ENCODE measurements at places on chromosomes 2 and 18. TPM values are rescaled to one million over a fixed set of nuclear protein-coding genes. Genes with fewer than 3 reads are reported as not detected.

The SH2D6 gene
- not detected for total RNA-seq

The STARD6 gene
- total RNA-seq: not detected

The POTEJ gene
- total RNA-seq: not detected

DNA sequence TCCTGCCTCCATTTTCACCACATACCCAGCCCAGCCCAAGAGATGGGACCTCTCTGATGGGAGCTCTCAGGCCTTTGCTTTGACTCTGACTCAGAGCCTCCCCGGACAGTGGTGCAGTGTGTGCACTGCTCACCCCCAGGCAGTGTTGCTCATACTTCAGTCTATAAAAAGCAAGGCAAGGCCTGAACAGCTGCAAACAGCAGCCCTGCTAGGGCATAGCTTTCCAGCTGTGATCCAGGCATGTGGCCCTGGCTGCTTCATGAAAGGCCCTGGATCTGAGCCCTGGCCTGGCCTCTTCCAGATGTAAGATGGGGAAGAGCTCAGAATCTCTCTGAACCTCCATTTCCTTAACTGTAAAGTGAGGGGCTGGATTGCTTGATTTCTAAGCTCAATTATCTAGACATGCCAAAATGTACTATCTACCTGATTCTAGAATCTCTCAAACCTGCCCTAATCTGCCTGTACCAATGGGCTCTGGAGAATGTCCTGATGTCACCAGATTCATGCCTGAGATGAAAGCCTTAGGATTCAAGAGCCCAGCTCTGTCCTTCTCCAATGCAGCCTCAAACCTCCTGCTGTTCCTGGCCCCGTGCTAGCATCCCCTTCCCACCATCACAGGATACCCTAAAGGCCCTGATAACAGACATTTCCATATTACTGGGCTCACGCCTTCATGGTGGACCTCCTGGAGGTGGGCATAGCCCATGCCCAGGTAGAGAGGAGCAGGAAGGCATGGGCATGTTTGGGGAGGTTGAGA is 206.9 kb downstream of the ARL4C start:
- no peak for DNase-seq

DNA sequence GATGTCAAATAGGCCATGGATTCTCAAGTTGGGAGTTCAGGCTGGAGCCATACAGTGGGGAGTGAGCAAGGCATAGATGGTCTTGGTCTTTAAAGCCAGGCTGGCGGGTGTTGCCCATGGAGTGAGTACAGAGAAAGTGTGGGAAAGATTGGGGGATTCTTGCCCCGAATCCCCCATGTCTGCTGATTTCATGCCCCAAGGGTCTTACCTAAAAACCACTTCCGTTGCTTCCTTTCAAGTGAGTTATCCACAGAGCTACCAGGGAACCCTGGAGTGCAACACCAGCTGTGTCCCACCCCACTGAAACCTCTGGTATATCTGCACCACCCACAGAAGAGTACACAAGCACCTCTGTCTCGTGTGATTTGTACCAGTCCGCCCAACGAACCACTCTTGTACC is 31.4 kb downstream of the FHOD3 start:
- no peak for DNase-seq

GRCh38 chr18:45755934-45756333 is 32.0 kb downstream of the SLC14A1 start:
- peak; percentile 12 for DNase-seq

DNA sequence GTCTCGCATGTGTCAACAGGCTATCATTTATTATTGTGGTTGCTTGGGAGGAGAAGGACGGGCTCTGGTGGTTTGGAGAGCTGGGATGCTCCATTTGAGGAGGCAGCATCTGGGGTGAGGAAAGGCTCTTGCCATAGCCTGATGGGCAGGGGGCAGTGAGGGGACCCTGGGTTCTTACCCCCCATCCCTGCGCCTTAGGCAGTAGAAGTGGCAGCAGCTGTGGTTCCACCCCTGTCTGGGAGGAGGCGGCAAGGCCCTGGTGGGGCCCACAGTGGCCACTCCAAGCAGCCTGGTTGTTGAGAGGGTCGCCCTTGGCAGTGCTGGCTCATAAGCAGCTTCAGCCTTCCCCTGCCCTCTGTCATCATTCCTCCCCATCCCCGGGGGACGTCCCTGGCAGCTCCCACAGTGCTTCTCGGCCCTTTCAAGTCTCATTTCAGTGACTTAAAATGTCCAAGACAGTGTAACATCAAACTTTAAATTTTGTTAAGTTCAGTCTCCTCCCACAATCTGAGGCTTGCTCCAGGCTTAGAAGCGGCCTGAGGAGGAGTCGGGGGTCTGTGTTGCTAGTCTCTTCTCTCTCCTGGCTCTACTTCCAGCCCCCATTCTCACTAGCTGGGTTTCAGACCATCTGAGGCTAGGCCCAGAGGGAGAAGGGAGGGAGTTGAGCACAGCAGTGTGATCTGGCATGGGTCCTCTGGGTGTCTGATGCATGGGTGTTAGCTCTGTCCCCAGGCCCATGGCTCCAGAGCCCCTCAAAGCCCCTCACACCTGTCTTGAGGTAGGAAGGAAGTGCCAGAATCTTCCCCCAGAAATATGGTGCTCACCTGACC is 34.9 kb upstream of the PTPN4 start:
- no peak for DNase-seq

DNA sequence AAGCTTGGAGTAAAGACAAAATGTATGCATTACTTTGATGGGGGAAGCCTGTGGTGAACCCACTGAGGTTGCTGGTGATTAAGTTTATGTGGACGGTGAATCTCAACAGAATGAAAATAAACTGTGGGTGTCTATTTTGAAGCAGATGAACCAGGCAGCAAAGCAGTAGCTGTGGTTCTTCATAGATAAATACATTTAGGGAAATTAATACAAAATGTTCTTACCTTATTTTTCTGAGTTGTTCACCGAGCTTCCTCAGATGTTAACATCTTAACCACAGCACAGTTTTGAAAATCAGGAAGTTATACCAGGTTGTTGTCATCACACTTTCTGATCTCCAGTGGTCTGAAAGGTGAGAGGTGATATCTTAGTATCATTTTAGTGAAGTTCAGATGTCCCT is 53.9 kb downstream of the NCK2 start:
- no peak for DNase-seq

- no peak for DNase-seq
Observed at GRCh38 chr2:217418090-217418489, 558.2 kb upstream of the TNP1 start.

DNA sequence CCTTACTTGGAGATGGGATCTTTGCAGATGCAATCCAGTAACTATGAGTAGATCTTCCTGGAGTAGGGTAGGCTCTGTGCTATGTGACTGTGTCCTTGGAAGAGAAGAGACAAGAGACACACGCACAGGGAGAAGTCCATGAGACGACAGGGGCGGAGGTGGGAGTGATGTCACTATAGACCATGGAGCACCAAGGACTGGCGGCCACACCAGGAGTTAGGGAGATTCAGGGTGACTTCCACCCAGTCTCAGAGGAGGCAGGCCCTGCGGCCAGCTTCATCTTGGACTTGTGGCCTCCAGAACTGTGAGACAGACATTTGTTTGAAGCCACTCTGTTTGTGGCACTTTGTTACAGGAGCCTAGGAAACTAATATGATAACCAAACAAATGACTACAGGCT is 177.8 kb downstream of the INHBB start:
- DNase-seq: no peak

- DNase-seq: no peak
Observed at GRCh38 chr2:145484448-145485097, 964.7 kb upstream of the ZEB2 start.

GRCh38 chr2:11616851-11617415 is 53.1 kb downstream of the NTSR2 start:
- DNase-seq: no peak

All from gastrocnemius medialis (tissue), 4 donors.